ENCODE measurements at places on chromosomes 3 and 15.

DNA sequence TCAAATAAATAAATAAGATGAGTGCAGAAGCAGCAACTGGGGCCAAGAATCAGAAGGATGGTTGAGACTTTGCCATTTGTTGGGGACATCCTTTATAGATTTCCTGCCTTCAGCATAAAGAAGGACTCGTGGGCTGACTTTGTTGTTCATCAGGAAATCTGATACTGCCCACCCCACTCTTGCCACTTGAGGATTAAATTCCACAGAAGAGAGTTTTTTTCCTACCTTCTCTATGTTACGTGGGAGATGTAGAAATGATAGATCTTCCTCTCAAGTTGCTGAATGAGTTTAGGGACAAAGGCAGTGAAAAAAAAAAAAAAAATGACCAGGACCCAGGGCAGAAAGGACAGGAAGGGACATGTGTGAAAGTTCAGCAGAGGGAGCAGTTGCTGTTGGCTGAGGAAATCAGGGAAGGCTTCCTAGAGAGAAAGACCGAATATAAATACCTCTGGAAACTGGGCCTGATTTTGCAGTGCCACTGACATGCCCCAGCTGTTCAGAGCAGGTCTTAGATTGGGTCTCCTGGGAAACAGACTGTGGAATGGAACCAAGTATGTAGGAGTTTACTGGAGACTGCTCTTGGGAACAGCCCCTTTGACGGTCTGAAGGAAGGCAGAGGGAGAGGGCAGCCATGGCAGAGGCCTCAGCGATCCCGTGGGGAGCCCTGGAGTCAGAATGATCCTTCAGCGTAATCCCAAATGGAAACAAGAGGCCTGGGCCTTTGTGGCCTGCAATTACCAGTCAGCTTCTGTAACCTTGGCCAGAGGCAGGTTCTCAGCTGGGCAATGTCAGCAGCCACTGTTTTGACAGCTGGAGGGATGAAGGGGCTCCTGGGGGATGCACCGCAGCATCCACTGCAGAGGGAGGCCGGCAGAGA, 50.9 kb downstream of the C3orf20 start:
- no peak for DNase-seq

DNA sequence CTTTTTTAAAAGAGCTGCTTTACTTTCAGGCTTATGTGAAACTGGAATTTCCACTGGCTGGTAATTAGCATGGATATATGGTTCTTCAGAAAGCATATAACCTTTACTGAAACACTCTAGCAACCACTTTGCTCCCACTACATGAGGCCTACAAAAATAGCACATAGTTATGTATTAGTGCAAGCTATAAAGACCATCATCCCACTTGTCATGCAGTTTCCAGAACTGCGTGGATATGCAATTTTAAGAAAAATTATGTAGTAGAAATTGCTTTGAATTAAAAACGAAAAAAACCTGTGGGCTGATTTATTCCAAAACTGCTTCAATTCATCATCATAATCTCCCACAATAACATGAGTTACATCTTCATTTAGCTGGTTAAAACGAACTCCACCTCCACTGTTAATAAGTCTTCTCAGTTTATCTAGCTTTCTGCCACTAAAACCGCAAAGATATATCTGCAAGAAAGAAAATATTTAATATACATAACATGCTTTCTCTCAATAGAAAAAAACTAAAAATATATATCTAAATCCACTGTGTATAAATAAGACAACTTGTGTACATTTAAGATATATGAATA, 12.2 kb downstream of the TOPBP1 start:
- no peak for DNase-seq

DNA sequence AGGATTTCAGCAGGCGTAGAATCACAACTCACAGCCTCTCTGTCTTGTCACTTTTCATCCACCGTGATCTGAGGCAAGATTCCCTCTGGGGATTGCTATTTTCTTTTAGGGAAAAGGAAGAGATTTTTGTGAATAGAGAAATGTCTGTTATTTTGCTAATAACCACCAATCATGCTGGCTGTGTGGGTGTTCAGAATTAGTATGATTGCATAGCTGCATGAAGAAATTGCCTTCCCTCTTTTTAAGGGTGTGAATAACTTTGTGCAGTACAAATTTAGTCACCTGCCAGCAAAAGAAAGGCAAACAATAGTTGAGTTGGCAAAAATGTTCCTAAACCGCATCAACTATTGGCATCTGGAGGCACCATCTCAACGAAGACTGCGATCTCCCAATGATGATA, 60.8 kb downstream of the KAT2B start:
- no peak for DNase-seq

GRCh38 chr3:3800685-3801493, 1.7 kb downstream of the LRRN1 start:
- DNase-seq, result no peak

DNA sequence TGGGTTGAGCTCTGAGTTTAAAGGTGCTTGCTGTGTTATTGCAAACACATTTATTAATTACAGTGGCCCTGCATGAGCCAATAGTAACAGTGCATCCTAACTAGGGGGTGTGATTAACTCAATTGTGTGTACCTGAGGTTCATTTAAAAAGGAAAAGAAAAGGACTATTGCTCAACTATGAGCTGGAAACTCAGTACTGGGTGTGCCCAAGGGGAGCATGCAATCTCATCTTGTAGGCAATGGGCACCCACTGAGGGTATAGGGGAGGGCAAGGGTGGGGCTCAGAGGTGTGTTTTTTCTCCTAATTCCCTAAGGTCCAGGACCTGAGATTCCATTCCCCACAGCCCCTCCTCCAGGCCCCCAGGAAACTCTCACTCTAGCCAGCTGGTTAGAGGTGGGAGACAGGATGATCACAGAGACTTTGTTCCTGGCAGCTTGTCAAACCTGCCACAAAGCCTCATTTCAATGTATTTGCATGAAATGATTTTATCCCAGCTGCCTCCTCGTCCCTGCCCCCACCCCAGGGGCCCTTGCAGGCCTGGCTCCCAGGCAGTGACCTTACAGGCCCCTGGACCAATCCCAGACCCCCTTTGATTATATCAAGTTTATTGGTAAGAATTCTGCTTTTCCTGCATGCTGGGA, 220.7 kb downstream of the TBC1D2B start:
- DNase-seq, result no peak

DNA sequence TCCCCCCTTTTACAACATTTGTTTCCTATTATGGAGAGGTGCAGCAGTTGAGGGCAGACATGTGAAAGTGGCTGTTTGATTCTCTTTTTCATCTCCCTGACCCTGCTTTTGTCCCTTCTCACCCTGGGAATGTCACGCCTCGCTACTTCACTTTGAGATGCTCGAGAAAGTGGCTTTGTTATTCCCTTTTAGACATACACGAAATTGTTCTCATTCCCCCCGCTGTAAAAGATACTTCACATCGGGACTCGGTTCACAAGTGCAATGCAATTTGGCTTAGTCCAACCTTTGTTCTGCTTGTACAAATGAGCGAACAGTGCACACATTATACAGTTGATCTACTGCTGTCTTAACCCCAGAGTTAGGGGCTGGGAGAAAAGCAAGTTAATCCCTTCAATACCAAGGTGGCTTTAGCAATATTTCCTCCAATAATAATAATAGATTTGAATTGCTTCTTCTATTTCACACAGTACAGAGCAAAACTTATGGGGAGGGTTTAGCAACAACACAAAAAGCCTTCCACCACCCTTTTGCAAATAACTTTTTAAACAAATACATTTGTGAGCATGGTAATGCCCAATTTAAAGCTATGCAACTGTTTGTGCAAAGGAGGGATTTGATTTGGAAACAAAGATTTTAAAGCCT, 5.7 kb upstream of the FOXB1 start:
- DNase-seq, result no peak

DNA sequence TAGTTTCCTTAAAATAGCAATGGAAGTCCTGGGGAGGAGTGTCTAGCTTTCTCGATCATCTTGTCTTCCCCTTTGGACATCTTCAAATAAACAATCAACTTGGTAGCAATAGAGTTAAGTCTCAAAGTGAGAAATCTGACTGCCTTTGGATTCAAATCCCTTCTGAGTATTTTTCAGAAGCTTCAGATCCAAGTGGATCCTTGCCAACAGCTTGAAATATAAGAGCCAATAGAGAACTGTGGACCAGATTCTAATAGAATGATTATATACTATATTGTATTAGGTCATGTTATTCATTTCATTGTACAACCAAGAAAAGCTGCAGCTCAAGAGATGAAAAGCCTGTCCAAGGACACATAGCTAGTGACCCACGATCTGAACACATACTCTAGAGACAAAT, 60.2 kb downstream of the SYNPR start:
- no peak for DNase-seq

DNA sequence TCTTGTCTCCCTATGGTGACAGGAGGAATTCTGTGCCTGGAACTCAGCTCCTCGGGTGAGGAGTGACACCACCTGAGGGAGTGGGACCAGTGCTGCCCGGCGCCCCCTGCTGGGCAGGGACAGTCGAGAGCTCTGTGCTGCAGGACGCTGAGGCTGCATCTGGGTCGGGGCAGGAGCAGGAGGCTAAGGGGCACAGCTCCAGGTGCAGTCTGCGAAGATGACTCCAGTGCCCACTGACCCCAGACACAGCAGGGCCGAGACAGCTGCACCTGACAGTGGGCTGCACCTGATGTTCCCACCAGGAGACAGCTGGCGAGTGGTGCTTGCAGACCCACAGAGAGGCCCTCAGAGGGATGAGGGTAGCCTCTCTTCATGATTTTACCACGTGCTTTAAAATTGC, 152.9 kb downstream of the ATP10A start:
- no peak for DNase-seq

DNA sequence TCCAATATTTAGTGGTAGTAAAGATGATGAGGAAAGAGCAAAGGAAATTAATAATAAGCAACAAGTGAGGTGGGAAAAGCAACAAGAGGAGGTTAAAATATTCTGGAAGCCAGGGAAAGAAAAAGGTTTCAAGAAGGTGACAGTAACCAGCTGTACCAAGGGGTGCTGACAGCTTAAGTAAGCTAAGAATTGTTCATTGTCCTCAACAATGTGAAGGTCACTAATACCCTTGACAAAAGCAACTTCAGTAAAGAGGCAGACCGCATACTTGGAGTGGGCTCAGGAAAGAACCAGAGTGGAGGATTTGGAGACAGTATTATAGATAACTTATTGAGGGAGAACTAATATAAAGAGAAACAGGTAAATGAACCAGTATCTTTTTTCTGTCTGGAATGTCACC, 116.2 kb downstream of the GBE1 start:
- DNase-seq, result no peak

- no peak for DNase-seq
Observed at GRCh38 chr3:38726751-38727150, 77.3 kb upstream of the SCN5A start.

DNA sequence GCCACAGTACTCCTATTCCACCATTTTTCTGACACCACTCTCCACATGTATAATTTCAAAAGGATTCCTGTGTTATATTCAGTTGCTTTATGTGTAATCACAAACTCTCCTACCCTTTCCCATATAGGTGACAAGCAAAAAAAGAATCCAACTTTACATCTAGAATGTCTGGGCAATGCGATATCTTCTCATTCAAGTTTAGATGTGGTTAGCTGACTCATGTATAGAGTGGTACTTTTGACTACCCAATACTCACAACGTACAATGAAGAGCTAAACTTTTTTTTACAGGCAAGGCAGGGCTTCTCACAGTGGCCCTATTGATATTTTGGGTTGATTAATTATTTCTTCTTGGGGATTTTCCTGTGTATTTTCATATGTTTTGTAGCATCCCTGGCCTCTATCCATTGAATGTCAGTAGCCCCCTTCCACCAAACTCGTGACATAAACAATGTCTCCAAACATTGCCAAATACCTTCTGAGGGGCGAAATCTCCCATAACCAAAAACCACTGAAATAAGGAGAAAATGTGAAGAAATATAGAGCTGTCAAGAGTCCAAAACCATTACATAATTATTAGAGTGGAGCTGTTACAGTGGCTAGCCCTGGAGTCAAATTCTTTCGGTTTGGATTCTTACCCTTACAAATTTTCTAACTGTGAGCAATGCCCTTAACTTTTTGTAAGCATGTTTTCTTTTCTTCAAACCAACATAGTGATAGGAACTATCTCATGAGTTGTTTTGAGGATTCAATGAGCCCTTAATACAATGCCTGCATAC, 342.6 kb downstream of the NSUN3 start:
- no peak for DNase-seq

DNA sequence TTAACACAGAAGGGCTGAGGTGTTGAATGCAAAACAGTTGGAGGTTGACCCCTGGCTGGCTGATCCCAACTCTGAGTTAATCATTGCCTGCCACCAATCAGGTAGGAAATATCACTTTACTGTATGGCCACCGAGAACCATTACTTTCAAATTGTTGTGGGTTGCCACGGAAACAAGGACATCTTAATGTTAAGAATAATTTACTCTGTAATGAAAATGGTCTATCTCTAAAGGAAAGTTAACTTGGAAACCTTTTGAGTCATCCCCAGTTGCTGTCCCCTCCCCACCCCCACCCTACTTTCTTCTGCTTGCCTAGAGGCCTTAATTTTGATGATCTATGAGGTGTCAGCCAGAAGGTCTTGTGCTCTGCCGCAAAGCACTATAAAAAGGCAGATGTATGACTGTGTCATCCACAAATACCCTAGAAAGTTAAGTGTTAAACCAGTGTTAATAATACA, 78.7 kb upstream of the SNRK start:
- DNase-seq, result no peak

DNA sequence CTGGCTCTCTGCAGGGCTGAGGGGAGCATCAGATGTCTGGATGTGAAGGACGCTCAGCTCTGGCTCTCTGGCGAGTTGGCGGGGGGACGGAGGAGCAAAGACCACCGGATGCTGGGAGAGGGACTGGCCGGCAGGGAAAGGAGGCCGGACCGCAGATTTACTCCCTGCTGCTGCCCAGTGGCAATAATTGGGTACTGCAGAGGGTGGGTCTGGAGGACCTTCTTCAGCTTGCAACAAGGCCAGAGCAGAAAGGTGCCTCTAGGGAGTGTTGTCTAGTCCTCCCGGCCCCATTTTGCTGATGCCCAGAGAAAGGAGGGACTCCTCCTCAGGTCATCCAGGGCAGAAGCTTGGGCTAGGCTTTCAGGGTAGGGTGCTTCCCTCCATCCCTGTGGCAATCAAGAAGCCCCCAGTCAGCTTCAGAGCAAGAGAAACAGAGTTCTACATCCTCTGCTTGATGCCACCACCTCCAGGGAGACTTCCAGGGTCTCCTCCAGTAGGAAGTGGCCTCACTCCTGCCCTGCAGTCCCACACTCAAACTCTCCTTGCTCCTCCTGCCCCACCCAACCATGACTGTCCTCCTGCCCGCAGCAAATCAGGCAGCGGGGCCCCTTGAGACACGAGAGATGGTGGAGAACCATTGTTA, 20.3 kb upstream of the CSPG4 start:
- peak; percentile 12 for DNase-seq

- DNase-seq, result no peak
Observed at GRCh38 chr3:129128357-129129155, 7.0 kb upstream of the RAB43 start.

- no peak for DNase-seq
Observed at GRCh38 chr3:121724130-121724529, 25.4 kb downstream of the GOLGB1 start.

GRCh38 chr3:141489203-141489602, 2.4 kb downstream of the RASA2 start:
- no peak for DNase-seq

GRCh38 chr3:197519801-197520211, 36.0 kb downstream of the BDH1 start:
- DNase-seq, result no peak

Data from stimulated activated CD4-positive, alpha-beta T cell treated with anti-CD3 and anti-CD28 coated beads, Interleukin-1b, Interleukin-23, amount 100 ng/mL, for 1 hour (primary cell).